ENCODE measurements at places on chromosomes 2 and 18.

GRCh38 chr2:60466161-60466702, 87.2 kb downstream of the BCL11A start:
- no peak for DNase-seq

- DNase-seq, result no peak
These were observed 140.5 kb downstream of the SRBD1 start for GRCh38 chr2:45470531-45470930.

GRCh38 chr2:120486946-120487345, 141.0 kb downstream of the INHBB start:
- no peak for DNase-seq

GRCh38 chr2:201643216-201643890, at the start of gene TMEM237:
Gene TMEM237 (minus strand): TSS chr2:201643503. CDS start chr2:201643400, 103 bp downstream.
- DNase-seq, result no peak

DNA sequence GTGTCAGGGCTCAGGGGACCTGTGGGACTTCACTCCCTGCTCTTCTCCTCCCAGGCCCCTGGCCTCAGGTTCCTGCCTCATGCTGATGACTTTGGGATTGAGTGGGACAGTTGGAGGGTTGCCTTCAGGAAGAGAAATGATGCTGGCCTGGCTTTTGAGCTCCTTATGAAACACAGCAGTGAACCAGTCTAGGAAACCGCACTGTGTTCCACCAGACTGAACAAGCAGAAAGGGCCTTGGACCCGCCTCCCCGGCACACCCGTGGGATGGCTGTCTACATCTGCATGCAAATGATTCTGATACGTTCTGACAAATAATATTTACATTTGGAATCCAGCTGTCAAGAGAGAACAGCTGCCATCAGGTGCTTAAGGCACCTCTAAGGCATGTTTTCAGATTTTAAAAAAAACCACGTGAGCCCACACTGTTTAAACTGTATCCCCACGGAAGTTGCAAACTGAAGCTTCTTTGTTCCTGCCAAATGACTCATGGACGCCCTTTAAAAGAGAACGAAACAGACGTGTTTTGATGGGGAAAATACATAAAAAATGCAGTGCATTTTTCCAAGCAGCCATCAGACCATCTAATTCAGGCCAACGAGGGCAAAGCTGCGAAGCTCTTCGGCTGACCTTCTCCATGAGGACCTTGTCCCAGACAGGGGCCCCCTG, 27.6 kb upstream of the ASAP2 start:
- DNase-seq, result no peak

GRCh38 chr2:57437077-57437476, 609.5 kb upstream of the VRK2 start:
- no peak for DNase-seq

GRCh38 chr18:35071819-35072247, 30.6 kb downstream of the MAPRE2 start:
- DNase-seq, result no peak

DNA sequence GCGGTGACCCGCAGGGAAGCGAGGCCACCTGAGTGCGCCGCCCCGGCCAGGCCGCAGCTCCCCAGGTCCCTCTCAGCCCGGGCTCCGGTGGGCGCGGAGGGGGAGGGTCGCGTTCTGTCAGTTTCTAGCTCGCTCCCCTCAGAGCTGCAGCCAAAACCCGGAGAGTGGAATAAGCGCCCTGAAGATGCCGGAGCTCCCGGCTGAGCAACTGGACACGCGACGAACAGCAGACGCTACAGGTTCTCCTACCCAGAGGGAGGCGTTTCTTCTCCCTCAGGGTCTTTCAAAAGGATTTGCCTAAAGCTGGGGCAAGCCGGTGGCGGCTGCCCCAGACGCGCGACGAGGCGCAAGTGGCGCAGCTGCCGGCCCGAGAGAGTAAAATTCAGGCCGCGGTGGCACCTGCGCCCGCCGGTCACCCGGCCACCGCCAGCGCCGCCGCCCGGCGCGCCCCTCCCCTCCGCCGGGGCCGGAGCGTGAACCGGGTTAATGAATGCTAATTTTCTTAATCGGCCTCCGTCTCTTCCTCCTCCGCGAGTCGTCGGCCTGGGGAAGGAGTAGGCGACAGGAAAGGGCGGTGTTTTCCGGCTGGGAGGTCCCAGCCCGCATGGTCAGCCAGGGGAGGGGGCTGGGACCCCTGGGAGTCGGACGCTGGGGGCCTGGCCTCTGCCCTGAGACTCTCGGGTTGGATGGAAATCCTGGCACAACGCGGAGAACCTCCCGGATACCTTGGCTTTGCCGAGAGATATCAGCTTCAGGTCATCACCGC, 845 bp upstream of the CDC42EP3 start:
- peak; percentile 93 for DNase-seq

DNA sequence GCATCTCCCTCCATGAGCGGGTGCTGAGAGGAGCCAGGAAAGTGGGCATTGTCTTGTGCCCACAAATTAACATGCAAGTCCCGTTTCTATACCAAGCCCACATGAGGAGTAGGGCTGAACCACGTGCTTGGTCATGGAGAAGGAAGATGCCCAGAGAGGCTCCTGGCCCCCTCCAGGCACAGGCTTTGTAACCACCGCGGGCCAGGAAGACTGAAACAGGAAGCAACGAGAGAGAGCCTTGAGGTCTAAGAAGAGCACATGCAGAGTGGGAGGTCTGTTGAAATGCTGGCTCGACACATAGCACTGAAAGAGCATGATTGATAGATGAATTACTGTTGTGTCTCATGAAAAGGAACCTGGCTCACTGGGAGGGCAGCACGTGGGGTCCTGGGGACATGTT, 36.3 kb downstream of the VWA3B start:
- no peak for DNase-seq

DNA sequence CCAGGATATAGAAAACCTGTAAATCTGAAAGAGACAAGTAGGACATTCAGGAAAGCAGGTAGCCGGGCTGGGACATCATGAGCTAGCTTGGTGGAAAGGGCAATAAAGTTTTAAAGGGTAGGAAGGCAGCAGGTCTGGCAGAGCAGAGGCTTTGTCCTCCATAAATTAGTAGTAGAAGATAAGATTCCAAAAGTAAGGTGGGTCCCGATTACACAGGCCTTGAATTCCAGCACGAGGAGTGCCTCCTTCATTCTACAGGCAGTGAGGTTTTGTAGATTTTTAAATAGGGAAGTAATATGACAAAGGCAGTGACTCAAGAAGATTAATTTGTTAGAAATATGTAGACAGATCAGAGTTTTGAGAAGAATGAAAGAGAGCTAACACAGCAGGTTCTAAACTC, 160.7 kb downstream of the DTNB start:
- no peak for DNase-seq

DNA sequence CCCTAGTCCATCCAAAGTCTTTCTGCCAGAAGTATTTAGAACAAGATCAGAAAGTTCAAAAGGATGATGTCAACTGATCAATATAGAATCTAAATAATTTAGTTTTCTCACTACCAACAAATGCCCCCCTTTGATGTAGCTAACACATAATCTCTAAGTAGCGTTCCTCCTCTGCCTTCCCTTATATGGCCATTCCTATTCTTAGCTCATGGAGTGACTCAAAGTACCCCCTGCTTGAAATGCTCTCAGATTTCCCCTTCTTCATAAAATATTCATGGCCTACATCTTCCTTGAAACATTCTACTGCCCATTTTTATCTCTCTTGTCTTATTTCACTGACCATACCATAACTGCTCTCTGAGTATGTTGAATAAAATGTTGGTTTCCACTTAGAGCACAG, 151.5 kb downstream of the UPP2 start:
- no peak for DNase-seq

- no peak for DNase-seq
These were observed 911.4 kb upstream of the ZEB2 start for GRCh38 chr2:145431181-145431951.

- DNase-seq, result no peak
These were observed 96.8 kb downstream of the VAPA start for GRCh38 chr18:10010611-10011015.

DNA sequence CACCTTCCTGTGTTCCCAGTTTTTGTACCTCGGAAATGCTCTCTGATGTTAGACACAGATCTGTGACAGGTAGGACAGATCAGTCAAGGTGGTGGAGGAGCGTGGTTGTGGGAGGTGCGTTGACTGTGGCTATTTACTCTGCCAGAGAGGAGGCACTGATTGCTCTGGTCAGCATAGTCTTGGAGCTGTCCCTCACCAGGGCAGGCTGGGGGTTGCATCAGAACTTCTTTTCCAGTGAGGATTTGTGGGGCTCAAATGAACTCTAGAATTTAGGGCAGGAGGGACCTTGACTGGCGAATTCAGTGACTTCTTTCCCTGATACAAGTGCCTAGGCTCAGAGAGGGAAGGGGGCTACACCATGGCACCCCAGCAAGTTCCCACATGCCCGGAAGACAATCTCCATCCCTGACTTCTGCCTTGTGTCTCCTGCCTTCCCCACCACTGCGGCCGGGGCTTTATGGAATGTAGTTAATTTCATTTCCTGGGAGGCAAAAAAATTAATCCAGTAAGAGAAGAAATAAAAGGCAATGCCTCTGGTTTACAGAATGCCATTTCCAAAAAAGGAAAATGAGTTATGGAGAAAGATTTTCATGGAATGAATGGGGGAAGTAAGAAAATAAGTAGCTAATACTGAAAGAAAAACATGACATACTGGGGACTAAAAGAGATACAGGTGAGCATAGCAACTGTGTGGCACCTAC, 26.1 kb downstream of the NIFK start:
- no peak for DNase-seq

DNA sequence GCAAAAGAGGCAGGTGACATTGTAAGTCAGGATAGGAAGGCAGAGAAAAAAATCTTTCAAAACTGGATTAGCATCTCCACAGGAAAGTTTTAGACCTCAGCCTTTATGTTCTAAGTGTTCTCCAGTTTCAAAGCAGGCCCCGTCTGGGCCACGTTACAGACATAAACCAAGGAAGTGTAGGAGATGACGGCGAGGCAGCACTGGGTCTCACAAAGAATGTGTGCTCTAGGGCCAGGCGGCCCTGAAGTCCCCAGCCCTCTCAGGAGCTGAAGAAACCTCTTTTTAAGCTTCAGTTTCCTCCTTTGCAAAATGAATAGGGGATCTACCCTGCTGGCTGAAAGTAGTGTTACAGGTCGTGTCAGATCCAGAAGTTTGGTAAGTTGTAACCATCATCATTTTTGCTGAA, 81.7 kb downstream of the SPRED2 start:
- DNase-seq, result no peak

DNA sequence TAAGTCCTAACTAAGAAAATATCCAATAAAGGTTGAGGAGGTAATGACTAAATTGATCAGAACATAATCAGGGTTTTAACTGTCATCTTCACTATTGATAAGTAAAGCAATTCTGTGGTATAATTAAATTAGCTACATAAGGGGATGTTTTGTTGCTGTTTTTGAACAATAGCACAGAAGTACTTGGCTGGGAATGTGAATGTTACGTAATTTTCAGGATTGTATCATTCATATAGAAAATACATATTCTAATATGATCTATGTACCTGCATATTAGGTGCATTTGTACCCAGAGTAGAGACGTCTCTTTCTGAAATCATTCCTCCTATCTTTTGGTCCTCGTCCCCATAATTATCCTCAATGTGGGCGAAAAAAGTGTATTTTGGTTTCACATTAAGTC, 109.0 kb downstream of the PIEZO2 start:
- no peak for DNase-seq
